Adrenal gland (tissue), 19 donors: ENCODE measurements at places on chromosomes 6 and 20.
A peak's percentile ranks its signal among the peaks of the same experiment; 100 is the strongest.

- no peak for DNase-seq
These were observed 53.0 kb downstream of the DEK start for GRCh38 chr6:18211338-18211737.

- no peak for DNase-seq
These were observed at the start of gene B3GAT2 for GRCh38 chr6:70956451-70957283. B3GAT2 (minus strand) TSS chr6:70957060; CDS start chr6:70956429, 631 bp downstream.

DNA sequence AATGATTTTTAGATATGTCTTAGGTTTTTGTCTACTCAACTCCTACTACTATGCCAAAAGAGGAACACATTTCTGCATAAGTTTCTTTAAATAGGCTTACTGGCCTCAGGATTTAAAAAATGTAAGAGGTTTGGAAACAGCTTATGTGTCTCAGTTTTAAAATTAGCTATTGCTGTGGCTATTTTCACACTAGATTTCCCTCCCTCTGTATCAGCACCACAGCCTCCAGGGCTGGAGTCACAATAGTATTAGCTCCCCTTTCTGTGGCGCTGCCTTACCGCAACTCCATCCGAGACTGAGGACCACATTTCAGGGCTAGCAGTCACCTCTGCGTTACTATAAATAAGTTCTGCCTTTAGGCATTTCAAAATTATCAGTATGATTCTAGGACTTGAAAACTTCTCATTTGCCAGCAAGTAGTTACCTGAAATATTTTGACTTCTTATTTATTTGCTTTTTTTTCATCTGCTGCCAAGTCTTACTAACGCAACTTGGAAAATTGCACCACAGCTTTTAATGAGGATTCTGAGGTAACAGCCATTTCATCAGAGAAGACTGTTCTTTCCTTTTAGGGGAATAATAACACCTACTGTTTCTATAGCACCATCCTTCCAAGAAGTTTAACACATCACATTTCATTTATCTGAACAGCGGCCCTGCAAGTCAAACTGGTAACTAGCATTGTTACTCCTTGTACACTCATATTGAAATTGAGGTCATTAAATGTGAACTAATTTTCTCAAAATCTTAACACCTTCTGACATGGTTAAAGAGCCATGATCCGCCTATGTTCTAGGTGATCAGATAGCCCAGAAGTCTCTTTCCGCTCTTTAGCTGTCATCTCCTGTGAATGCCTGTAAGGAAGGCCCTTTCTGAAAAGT, 105.9 kb downstream of the GJA10 start:
- DNase-seq, result no peak

DNA sequence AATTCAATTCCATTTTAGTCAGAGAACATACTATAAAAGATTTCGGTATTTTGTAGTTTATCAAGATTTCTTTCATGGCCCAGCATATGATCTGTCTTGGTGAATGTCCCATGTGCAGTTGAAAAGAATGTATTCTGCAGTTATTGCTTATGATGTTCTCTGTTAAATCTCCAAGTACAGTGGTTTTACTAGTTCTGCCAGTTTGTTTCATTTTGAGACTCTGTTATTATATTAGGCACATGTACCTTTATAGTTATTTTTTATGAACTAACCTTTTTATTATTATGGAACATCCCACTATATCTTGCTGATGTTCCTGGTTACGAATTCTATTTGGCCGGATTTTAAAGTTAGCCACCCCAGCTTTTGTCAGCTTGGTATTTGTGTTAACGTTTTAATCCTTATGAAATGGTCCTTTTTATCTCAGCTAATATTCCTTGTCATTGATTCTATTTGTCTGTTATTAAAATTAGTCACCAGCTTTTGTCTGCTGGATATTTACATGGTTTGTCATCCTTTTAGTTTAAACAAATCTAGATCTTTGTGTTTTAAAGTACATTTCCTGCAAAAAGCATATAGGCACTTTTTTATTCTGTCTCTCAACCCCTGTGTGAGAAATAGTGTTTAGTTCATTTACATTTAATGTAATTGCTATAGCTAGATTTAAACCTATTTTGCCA, 48.9 kb downstream of the VTA1 start:
- DNase-seq, result no peak

- DNase-seq, result no peak
These were observed 18.1 kb upstream of the NXT1 start for GRCh38 chr20:23332467-23332866.

GRCh38 chr6:95614094-95614493, 36.8 kb downstream of the MANEA start:
- DNase-seq, result no peak

GRCh38 chr20:13990465-13990864, at the start of gene SEL1L2:
SEL1L2 (minus strand) TSS chr20:13990614; CDS start chr20:13990534, 80 bp downstream.
- DNase-seq, result no peak

GRCh38 chr20:2820896-2821869, 5.0 kb downstream of the TMEM239 start:
- peak; percentile 16 for DNase-seq

DNA sequence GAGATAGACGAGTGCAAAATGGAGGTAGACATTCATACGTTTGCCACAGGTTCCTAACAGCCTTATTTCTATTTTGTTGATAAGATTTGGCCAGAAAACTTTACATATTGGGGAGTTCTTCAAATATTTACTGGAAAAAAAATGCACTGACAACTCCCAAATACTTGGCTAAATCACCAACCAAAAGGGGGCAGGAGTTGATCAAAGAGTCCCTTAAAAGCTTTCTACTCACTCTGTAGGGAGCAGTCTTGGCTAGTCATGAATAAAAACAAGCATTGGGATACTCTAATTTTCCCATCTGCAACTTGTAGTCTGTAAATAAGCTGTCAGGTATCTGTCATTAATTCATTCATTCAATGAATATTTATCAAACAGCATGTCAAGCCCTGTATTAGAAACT, 18.4 kb downstream of the TENT5A start:
- no peak for DNase-seq

- DNase-seq, result no peak
These were observed 71.2 kb upstream of the CCN6 start for GRCh38 chr6:111982681-111983080.

- no peak for DNase-seq
These were observed 6.9 kb downstream of the OLIG3 start for GRCh38 chr6:137487181-137487868.

GRCh38 chr20:62723768-62724450, 15.3 kb downstream of the NTSR1 start:
- no peak for DNase-seq

DNA sequence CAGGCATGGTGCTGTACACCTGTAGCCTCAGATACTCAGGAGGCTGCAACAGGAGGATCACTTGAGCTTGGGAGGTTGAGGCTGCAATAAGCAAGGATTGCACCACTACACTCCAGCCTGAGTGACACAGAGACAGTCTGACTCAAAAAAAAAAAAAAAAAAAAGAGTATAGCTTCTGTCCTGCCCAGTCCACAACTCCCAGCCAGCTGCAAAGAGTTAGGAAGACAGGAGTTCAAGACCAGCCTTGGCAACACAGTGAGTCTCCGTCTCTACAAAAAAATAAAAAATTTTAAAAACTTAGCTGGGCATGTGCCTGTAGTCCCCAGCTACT, 28.3 kb upstream of the TLDC2 start:
- no peak for DNase-seq

- DNase-seq, result no peak
These were observed 725 bp downstream of the BTBD3 start for GRCh38 chr20:11918391-11918845.

DNA sequence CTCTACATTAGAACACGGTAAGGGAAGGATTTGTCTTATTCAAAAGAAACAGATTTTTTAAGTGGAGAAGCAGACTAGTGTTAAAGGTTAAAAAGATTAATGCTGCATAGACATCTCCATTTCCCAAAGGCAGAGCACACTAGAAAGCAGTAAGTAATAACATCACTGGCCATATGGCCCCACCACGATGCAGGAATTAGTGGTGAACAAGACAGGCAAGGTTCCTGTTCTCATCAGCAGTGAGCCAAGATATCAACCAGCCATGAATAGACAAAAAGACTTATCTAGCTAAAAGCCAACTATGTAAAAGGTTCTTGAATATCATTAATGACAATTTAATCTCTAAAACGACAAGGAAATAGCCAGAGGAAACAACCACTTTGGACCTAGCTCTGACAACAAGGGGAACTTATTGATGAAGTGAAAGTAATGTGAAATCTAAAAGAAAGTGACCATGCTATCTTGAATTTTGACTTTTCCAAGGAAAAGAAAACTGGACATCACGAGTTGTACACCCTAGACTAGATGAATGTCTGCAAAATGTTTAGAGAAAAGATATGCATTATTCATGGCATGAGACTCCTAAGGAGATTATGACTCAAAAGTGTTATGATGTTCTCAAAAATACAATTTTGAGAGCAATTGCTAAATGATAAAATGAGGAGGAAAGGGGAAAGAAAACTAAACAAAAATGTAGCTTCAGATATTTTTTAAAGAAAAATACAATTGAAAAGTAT, 157.9 kb upstream of the STXBP5 start:
- DNase-seq, result no peak

DNA sequence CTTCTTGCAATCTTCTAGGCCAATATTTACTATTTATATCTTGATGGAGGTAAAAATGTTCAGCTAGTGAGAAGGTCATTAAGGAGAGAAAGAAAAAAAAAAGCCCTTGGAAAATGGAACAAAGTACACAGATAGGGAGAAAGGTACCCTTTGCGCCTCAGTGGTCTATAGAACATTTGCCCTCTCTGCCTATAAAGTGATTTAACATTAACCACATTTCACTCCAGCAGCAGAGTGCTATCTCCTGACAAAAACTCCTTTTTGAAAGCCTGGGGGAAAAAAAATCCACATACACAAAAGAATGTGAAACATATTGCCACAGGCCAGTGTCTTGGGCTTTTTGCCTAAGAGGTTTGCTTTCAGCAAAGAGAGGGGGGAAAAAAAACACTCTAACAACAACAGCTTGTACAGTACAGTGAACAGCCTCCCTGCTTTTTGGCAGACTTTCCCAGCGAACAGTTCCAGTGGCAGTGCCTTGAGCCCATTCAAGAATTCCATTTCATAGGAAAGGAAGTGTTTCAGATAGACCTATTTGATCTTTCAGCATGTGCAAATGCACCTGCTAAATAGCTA, 695 bp downstream of the ARHGAP18 start:
- DNase-seq, result peak; percentile 36

DNA sequence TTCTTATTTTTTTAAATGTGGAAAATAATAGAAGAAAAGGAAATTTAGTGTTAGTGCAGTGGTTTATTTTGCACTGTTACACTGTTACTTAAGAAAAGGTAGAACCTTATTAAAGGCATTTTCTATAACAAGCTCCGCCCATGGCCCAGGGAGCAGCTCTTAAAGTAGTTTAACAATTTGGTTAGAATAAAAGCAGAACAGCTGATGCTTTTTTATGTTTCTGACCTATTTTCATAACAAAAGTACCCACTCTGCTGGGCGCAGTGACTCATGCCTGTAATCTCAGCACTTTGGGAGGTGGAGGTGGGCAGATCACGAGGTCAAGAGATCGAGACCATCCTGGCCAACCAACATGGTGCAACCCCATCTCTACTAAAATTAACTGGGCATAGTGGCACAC, 32.6 kb downstream of the DSTN start:
- DNase-seq, result no peak

DNA sequence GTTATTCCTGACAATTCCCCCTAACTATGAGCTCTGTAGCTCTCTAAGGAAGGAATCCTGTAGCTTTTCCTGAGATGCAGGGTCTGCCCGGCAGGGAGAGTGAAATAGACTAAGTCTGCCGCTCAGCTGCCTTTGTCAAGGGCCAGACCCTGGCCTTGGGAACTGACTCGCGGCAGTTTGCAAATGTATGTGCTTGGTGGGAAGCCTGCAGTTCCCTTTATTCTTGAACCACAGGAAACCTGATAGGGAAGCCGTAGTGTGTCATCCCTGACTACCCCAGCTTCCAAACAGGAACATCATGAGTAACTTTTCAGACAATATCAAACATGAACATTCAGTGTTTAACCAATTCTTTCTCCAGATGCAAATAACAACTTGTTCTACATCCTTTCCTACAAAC, 78.7 kb upstream of the IFNGR1 start:
- peak; percentile 32 for DNase-seq

DNA sequence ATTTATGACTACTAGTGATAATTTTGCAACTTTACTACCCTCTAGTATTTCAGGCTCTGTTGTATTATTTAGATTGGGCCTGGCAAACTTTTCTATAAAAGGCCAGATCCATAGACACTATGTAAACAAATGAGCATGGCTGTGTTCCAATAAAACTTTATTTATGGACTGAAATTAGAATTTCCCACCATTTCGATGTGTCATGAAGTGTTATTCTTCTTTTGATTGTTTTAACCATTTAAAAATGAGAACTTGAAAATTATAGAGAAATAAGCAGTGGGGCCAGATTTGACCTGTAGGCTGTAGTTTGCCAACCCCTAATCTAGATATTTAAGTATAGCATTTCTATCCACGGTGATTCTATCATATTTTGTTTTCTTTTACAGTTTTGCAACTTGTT, 61.5 kb upstream of the TFB1M start:
- DNase-seq, result no peak

DNA sequence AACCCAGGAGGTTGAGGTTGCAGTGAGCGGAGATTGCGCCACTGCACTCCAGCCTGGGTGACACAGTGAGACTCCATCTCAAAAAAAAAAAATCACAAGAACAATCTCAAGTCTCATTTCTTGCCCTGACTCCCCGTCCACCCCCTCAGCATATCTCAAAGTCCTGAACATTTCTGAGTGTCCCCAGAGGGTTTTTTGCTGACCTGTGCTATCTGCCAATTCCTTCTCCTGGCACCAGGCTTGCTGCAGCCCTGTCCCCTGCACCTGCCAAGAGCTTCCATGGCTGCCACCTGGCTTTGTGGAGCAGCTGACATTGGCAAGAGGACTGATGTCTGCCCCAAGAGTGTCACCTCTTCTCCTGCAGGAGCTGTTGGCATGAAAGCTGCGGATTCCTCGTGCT, 54.9 kb upstream of the PTPRT start:
- DNase-seq, result no peak

- no peak for DNase-seq
These were observed 871.1 kb upstream of the GJE1 start for GRCh38 chr6:141261672-141262060.

- no peak for DNase-seq
These were observed 141.4 kb upstream of the RIN2 start for GRCh38 chr20:19616620-19617019.

DNA sequence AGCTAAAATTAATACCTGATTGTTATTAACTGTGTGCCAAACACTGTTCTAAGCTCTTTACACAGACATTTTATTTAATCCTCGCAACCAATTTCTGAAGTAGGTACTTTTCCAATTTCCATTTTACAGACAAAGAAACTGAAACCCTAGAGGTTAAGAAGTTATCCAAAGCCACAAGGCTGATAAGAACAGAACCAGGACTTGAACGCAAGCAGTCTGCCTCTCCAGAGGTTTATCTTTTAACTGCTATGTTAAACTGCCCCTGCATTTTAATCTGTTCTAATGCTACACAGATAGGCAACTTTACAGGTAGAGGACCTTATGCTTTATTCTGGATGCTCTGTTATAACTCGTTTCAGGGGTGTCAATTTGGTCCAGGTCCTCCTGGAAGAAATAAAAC, 118.2 kb downstream of the SLC16A10 start:
- DNase-seq, result no peak
